ENCODE measurements at places on chromosomes 2 and 18.

DNA sequence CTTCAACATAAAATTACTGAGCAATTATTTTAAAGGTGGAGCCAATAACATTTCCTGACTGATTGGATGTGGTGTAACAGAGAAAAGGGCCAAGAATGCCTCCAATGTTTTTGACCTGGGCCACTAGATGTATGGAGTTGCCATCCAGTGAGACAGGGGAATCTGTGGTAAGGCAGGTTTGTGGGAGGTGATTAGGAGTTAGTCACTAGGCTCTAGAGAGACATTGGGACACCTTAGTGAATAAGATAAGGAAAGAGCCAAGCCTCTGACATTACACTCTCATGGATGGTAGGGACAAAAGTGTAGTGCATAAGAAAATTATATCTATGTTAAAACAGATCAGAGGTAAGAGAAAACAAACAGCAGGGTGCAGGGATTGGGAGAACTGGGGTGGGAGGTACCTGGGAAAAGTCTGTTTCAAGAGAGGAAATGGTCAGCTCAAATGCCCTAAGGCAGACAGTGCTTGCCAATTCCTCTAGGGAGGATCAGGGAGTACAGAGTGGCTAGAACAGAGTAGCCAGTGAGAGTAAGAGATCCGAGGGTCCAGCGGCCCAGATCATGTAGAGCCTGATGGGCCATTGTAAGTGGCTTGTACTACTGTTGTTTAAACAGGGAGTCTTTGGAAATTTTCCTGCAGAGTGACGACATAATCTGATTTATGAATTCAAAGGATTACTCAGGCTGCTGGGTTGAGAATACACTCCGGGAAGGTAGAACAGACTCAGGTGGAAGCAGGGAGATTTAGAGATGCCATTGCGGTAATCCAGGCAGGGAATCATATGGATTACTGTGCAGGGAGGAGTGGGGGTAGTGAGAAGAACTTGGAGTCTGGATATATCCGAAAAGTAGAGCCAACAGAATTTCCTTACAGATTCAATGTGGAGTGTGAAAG is 45.7 kb upstream of the CUL3 start:
- DNase-seq = no peak

GRCh38 chr2:152025678-152026287 is 73.1 kb downstream of the CACNB4 start:
- DNase-seq = peak; percentile 56

GRCh38 chr18:3610813-3611212 is 160.8 kb downstream of the TGIF1 start:
- no peak for DNase-seq

DNA sequence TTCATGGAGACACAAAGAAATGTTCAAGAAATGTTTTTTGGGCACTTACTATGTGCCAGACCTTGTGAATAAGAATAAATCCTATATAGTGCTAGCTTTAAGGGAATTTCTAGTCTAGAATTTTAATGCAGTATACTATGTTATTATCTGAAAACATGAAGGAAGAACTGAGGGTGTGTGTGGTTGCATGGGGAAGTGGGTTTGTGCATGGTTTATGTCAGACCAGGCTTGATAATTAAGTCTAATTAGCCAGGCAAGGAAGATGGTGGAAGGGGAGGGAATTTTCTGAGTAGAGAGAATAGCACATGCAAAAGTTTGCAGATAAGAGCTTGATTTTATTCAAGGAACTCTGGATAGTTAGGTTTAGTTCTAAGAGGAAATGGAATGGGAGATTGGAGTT is 6.5 kb downstream of the RBBP8 start:
- no peak for DNase-seq
